Head of caudate nucleus (tissue), 42 donors: ENCODE measurements at places on chromosomes 4 and X.
A peak's percentile ranks its signal among the peaks of the same experiment; 100 is the strongest.

- no peak for DNase-seq
Observed at GRCh38 chrX:134604701-134605311, 53.5 kb downstream of the PLAC1 start.

DNA sequence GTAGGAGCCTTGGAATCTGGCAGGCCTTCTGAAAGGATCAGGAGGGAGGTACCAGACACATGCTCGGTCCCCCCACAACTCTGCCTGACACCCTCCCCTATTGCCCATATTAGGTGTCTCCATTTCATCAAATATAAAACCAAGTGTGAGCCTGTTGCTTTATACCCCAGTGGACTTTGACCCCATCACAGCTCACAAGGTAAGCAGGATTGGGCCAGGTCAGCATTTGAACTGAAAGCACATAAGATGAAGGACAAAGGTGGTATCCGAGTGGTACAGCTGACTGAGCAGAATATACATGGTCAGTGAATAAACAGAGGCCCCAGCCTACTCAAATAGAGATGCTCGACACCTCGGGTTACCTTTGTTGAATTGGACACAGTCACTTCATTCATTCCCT, 20.0 kb downstream of the SLC25A43 start:
- DNase-seq, result no peak

DNA sequence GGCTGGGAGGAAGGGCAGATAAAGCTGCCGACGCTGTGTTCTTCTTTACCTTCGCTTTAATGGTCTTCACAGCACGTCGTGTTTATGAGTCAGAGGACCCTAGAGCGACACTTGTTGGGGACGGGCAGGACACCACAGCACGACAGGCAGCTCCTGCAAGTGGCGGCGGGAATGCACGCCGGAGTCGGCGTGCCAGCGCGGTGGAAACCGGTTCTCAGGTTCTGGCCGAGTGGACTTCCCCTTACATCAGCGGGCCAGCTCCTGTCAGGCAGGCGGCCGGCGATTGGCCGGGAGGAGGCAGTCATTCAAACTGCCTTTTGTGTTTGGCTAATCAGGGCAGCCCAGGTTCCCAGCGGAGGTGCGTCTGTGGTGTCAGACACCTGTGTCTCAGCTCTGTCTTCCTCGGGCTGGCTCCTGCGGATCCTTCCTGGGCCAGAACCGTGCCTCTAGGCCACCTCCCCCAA, 150.9 kb downstream of the SHROOM3 start:
- DNase-seq, result peak; percentile 15

GRCh38 chrX:43644124-43644701, 11.9 kb upstream of the MAOA start:
- no peak for DNase-seq

GRCh38 chrX:104335756-104336155, 81.0 kb upstream of the ESX1 start:
- no peak for DNase-seq
